ENCODE measurements at places on chromosomes 4 and X.

DNA sequence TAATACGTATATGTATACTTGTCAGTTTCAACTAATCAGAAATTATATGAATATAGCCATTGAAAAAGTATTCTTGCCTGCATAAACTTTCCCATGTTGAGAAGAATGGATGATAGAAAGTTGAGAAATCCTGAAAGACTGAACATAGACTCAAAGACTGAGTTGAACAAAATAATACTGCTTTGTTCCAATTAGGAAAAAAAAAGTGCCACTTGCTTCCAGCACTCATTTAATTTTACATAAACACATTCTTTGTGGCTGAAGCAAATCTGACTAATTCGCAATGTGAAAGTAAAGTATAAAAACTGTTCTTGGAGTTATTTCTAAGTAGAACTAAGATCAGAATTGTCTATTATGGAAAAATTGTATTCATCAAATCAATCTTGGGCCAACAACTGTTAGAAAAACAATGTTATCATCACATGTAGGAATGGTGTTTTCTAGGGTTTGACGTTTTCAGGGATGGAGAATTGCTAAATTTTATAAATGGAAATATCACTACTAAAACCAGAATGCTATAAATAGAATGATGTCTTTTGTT, 2334.6 kb downstream of the PCDH7 start:
- DNase-seq, result peak; percentile 19

- no peak for DNase-seq
Observed at GRCh38 chr4:1348746-1349145, 1.7 kb downstream of the UVSSA start.

DNA sequence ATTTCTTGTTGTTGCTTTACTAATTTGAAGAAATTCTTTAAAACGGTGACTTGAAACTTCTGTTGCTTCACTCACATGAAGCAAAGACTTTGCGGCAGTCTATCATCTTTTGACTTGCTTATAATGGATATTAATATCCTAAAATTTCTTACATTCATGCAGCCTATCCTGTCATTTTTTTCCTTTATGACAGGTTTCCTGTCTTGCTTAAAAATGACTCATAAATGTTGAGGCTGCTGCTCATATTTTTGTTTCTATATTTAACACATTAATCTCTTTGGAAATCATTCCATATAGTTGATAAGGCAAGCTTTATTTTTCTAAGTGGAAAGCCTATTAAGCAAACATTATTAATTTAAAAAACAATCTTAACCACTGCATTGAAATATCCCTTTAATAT, 176.6 kb upstream of the GALNTL6 start:
- peak; percentile 9 for DNase-seq

DNA sequence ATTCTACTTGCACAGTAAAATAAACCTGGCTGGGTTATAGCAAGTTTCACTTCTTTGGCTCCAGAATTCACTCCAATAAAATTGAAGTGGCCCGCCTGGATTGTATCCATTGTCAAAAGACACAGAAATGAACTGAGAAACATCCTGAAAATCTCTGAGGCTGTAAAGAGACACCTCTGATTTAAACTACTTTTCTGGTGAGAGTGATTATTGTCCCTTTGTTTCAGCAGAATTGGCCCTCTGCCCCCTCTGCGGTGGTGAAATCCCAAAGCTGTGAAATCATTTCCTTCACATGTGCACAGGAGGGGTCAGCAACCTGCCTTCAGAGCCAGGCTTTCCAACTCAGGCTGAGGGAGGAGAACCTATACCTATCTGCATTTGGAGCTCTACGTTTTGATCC, 23.0 kb downstream of the GAB3 start:
- peak; percentile 79 for DNase-seq

DNA sequence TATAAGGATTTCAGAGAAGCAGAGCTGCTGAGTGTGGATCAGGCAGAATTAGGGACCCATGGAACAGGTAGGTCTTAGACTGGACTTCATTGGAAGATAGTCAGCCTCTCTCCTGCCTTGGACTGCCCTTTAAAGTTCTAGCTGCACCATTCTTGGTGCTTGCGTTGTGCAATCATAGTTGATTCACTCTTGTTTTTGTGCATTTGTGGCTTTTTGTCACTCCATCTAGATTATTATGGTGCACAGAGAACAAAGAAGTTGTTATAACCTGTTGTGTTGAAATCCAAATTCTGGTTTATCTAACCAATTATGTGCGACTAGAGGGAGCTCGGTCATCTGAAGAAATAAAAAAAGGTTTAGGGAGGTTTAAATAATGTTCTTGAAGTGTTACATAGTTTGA, 59.3 kb downstream of the JADE1 start:
- no peak for DNase-seq

GRCh38 chr4:73676861-73677323, 56.7 kb upstream of the RASSF6 start:
- peak; percentile 31 for DNase-seq

DNA sequence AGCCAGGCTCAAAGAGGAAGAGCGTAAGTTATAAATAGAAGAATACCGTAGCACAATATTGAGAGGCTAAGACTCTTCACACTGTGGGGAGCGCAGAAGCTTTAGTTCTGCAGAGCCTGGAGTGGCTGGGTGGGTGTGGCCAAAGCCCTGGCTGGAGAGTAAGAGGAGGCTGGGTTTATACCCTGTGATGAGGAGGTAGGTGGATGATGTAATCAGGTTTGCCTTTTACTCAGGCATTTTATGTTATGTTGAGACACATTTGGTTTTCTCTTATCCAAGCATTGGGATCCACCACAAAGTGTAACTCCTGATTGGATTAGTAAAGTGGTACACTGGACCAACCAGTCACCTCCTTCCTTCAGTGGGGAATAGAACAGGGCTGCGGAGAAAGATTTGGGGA, 13.9 kb downstream of the CDS1 start:
- peak; percentile 14 for DNase-seq

- DNase-seq, result no peak
Observed at GRCh38 chrX:134443020-134443419, 16.9 kb upstream of the HPRT1 start.

DNA sequence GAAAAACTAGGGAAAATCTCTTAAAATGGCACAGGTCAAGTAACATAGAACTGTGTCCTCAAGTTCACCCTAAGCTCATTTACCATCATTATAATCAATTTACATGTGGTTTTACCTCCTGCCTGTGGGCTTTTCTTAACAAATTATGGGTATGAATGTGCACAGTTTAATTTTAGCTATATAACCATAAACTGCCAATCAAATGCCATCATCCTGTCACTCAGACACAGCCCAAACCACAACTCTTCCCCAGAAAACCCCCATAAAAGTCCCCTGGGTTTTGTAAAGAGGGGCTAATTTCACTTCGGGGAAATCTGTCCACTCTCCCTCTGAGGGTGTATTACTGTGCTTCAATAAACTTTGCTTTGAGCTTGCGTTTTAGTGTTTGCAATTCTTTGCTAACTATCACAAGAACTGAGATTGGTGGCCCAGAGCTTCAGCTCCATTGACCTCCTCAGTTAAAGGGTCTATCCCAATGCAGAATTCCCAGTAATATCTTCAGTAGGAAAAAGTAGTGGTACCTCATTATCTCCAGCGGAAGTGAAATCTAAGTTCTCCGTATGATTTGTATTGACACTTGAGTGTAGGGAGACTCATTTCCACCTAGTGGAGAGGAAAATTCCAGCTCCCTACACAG, 394.6 kb downstream of the SPOCK3 start:
- DNase-seq, result no peak

GRCh38 chrX:148538582-148538981, 38.2 kb downstream of the AFF2 start:
- no peak for DNase-seq

DNA sequence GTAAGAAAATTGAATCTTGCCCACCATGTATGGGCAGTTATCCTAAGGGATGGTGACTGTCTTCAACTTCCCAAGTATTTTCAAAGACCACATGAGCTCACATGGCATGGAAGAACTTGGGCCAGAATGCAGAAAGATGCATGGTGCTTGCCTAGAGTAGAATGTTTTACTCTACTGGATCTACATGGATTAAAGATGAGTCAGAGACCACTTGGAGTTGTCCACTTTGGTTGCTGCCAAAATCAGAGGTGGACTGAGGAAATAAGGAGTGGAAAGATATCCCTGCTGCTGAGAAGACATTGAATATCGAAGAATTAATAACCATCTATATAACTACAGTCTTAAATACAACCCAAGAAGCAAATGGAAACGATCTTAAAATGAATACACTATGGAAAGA, 498.1 kb downstream of the NLGN4X start:
- DNase-seq, result peak; percentile 62

GRCh38 chr4:2939383-2940243, 23.6 kb downstream of the NOP14 start:
- DNase-seq, result no peak

DNA sequence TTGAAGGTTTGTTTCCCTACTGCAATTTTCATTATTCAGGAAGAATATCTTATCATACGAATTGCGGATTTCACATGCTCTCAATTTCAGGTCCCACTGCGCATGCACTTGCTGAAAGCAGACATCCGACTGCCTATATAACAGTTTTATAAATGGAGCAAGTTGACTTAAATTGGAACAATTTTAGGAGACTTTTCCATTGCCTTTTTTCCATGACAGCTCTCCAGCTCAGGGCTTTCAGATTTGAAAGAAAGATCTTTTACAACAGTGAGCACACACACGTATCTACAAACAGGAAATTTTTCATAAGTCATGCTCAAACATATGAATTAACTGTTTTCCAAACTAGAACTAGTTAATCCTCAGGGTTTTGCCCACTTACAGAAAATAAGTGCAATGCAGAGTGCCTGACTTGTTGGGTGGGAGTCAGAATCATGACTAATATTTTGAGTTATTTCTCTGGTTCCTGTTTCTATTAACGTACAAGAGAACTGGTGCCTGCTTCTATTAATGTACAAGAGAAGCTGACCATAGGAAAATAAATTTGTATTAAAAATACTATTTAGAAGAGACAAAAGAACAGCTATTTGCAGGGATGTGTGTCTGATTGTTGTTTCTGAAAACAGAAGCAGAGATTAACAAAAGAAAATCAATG, 137.9 kb downstream of the GPC3 start:
- no peak for DNase-seq

- peak; percentile 7 for DNase-seq
Observed at GRCh38 chr4:57191523-57192034, 81.4 kb upstream of the IGFBP7 start.

DNA sequence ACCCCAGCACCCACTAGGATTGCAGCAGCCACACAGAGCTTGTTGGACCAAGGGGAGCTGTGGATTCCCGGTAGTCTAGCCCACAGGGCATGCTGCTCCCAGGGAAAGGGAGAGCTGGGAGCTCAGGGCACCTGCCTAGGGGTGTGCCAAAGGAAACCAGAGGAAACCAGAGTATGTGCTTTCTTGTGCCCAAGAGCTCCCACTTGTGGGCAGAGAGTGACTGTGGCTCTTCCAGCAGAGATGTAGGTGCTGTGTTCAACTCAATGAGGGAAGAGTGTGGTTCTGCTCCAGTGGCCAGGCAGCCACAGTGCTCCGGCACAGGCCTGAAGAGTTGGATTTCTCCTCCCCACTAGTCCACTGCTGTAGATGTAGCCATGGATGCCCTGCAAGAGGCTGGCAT, 1050.0 kb upstream of the INTU start:
- no peak for DNase-seq

DNA sequence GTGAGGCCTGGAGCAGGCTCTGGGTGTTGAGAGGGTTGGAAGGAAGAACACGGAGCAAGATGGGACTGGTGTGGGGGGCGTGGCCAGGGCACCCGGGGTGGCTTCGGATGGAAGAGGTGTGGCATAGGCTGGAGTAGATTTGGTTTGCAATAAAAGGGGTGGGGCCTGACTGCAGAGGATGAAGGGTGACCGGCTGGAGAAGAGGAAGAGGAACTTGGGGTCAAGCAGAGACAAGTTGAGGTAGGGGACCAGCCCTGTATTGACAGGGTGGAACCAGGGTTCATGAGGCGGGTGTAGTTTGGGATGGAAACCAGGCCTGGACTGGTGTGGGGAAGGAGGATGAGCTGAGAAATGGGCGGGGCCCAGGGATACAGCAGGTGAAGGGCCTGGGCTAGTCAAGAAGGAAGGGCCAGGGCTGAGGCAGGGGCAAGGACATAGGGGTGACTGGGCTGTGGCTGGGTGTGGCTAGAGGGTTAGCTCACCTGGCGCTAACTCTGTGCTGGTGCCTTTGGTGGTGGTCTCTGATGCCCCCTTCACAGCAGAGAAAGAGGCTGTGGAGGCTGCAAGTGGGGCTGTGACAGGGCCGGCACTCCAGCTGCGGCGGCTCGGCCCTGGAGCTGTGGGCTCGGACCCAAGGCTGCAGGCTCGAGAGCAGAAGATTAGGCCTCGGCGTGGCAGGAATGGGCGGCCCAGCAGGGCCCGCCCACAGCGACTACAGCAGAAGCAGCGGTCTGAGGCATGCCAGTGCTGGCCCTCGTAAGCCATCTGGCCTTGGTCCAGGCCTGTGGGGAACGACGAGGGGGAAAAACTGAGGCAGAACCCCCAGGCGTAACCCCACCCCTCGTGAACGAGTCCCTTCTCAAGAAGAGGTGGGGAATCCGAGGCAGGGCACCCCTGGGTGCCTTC, 5.0 kb downstream of the PLP2 start:
- no peak for DNase-seq

DNA sequence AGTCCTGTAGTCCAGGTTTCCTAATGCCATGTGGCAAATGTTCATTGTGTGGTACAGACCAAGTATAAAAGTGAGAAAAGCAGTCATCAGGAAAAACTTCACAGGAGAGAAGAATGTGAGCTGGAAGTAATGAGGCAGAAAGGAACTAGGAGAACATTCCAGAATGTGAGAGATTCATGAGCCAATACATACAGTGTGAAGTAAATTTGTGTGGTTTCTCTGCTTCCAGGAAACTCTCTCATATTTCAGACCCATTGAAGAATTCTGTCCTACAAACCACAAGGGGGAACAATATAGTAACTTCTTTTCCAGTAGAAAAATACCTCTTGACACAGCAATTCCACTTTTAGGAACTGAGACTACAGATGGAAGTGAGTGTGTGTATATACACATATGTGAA, 136.5 kb downstream of the RNF150 start:
- DNase-seq, result peak; percentile 89

DNA sequence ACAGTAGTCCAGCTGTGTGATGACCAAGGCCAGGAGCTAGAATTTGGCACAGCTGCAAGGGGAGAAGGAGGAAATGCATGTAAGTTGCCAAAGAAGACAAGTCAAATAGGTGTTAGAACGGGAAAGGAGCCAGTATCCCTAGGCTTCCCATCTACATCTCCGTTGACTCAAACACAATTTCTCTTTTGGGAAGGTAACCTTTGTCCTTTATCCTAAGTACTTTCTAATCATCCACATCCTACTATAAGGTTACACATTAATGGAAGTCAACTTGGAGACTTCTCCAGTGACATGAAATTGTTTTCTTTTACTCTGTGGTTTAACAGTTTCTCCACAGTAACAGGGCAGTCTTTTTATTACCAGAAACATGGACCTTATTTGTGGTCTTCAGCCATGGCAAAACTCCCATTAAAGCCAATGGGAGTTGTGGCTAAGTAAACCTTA, 620.0 kb downstream of the ANKRD50 start:
- DNase-seq, result no peak

DNA sequence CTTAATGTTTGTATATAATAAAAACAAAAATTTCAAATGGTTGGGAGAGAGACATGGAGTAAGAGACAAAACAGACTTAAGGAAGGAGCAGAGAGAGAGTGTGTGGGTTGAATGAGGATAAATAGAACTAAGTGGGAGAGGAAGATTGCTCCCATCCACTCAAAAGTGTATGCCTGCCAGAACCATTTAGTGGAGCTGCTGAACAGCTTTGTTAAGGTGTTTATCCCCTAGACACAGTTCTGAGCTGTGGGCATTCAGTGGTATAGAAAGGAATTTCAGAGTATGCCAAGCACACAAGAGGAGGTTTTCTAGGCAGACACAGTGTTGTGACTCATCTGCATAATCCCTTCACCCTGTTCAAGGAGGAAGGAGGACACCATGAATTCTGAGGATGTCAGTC, 508.6 kb upstream of the EPHA5 start:
- DNase-seq, result peak; percentile 45

Measured in fibroblast of skin of right biceps (primary cell).